ENCODE measurements at places on chromosomes 2 and 18. TPM values are rescaled to one million over a fixed set of nuclear protein-coding genes. Genes with fewer than 3 reads are reported as not detected.

GRCh38 chr2:143558665-143559064 is 429.4 kb downstream of the ARHGAP15 start:
- no peak for DNase-seq

DNA sequence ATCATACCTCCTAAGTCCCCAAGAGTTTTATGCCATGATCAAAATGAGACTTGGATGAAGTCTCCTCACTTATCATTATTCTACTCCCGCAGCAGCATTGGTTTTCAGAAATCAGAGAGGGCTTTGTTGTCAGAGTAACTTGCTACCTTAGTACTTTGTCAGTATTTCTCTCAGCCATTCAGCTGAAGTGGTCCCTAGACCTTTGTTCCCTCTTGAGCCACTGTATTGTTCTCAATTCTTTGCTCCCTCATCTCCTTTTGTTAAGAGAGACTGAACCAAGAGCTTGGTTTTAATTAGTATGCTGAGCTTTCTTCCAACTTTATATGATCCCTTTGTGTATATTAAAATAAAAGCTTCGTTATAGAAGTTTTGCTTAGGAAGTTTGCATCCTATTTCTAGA is 133.4 kb downstream of the DOCK10 start:
- DNase-seq: no peak

Gene MATN3
- total RNA-seq: not detected

GRCh38 chr2:11051280-11051679 is 104.0 kb upstream of the SLC66A3 start:
- DNase-seq: no peak

GRCh38 chr18:67194886-67195285 is 321.6 kb downstream of the DSEL start:
- no peak for DNase-seq

Gene UGT1A3
- total RNA-seq: not detected

- DNase-seq: no peak
Observed at GRCh38 chr2:1024981-1025380, 74.3 kb downstream of the SNTG2 start.

DNA sequence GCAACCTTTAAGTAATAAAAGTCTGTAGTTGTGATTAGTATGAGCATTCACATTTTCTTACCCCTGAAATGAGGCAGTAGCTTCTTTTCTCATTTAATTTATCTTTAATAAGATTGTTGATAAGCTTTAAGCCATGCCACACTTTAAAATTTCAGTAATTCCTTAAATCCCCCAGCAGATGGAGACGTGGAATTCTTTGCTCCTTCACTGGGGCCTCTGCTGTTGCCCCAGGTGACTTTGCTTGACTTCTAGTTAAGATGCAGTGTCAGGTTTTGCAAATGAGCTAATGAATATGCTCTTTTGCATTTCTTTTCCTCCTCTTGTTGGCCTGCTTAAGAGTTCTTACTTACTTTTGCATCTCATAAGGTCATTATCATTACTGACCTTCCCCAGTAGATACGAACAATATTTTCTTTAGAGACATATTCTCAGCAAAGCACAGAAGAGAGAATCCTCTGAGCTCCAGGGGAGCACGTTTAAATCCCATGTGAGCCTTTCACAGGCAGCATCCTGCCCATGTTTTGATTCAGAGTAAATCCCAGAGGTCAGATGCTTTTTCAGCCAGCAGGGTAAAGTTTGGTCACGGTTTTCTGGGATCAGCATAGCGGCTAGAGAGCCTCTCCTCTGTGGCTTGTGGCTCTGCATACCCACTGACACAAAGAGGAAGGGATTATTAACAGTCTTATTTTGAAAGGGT is 222.9 kb downstream of the PTPRM start:
- DNase-seq: no peak

DNA sequence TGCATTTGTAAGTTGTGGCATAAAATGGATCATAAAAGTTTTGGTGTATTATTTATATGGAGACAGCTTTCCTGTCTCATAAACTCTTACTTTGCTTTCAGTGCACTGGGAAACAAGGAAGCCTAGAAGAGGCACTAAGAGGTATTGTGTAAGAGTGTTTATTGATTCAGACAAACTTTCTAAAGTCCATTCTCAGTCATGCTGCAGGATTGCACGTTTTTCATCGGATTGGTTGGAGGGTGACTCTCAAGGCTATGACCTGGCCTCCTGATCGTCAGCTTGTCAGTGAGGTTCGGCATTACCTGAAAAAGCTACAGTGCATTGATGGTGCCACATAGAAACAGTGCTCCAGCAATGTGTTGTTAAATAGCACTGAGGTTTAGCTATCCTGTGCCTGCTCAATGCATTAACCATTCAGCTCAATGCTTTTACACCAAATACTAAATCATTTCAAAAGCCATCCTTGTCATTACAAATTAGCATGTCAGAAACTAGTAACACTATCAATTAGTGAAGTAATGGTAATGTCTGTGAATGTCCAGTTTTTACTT is 545.5 kb downstream of the CBLN2 start:
- no peak for DNase-seq

GRCh38 chr2:176650104-176650837 is 381.0 kb downstream of the MTX2 start:
- DNase-seq: no peak

DNA sequence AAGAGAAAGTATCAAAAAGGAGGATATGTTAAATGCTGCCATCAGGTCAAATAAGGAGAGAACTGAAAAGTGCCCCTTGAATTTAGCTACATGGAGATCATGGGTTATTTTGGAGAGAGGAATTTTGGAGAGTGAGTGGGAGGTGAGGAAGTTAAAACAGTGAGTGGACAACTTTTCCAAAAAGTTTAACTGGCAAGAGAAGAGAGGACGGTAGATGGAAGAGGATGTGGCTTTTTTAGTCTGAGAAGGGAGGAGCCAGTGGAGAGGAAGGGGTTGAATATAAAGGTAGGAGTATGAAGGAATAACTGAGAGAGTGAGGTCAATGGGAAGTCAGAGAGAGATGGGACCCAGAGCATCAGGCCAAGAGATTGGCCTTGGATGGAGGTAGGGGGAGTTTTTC is 62.5 kb upstream of the NFE2L2 start:
- no peak for DNase-seq

- no peak for DNase-seq
Observed at GRCh38 chr2:43766006-43766405, 7.8 kb upstream of the DYNC2LI1 start.

GRCh38 chr2:132419941-132420340 is 3.3 kb downstream of the GPR39 start:
- no peak for DNase-seq

DNA sequence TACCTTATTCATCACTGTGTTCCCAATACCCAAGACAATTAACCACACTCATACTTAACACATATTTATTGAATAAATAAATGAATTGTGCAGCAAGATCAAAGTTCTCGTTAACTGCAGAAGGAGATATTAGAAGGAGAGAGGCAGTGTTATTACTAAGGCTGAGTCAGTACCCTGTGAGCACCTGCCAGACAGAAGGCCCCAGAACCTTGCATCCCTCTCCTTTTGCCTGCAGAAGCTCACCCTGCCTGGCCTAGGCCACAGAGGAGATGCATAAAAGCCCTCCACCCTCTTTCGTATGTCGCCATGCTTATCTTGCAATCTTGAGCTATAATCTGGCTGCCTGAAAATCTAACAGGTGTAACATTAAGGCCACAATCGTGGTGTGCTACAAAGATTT is 20.5 kb upstream of the RNF149 start:
- DNase-seq: no peak

Gene WNT10A
- total RNA-seq: 6.1 TPM

GRCh38 chr2:143942486-143942885 is 577.4 kb downstream of the ZEB2 start:
- no peak for DNase-seq

DNA sequence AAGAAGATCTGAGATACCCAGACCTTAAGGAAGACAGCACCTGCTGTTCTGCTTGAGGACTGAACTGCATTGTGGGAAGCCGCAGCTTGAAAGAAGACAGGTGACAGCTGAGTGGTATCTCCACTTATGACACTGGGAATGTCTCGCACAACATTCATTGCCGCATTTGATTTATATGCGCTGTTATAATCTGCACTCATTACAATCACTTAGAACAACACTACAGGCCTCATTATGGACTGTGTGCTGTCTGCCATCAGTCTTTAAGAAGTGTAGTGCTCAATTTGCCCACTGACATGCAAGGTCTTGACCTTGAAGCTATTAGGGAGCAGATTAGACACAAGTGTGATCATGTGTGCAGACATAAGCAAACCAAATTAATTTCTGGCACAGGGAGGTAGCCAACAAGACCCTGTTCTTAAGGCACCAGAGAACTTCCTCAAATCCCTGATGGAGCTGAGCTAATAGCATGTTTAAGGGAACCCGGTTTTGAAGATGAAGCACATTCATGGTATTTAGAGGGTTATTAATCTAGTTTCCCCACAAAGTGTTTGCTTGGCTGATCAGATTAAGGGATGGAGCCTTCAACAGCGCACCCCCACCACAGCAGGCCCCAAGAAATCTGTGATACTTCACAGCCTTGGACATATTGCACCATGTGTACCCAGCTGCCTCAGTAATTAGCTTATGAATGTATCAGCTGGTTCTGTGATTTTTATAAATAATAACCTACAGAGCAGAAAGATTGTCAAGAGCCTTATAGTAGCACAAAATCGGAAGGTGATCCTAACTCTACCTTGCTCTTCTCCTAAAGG is 146.8 kb downstream of the SATB2 start:
- no peak for DNase-seq

DNA sequence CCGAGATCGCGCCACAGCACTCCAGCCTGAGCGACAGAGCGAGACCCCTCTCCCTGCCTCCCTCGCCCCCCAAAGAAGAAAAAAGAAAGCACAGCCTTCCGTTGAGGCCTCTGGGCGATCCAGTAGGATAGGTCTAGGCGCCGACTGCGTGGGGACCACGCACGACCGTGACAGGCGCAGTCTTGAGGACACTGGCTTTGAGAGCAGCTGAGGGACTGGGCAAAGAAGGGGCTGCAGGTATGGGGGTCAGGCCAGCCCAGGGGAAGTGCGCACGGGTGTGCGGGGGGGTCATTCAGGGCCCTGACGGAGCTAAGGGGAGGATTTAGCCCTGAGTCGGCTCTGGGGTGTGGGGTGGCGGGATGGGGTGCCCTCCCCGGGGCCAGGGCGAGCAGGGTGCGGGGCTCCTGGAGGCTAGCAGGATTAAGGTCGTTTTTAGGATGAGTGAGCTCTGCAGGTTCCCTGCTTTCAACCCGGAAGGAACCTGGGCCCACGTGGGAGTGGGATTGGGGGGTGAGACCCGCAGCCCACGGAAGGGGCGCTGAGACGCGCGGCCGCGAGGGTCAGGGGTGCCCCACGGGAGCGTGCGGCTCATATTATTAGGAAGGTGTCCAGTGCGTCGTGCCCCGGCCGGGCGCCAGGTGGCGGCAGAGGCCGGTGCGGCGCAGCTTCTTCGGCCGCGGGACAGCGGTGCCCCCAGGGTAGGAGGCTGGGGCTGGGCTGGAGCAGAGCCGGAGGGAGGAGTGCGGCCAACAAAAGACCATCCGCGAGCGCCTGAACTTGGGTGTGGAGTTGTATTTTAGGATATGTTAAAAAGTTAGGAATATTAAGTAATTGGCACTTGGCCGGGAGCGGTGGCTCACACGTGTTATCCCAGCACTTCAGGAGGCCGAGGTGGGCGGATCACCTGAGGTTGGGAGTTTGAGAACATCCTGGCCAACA is 20.5 kb upstream of the ZNF236 start:
- DNase-seq: peak; percentile 66

Gene IFIH1
- total RNA-seq: 39.1 TPM

DNA sequence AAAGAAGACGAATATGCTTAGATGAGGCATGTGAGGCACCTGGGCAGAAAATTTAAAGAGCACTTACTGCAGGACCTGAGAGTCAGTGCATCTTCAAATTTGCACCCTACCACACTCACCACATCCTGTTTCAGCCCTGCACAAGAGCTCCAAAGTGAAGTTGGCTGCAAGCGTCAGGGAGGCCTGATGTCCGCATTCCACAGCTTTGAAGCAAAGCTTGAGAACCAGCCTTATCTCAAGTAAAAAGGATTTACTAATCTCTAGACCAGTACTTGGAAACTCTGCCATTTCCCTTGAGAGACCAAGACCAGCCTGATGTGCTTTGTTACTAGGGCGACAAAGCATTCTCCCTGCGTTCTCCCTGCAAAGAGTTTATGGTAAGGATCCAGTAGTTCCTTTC is 3.4 kb upstream of the ASNSD1 start:
- DNase-seq: no peak

DNA sequence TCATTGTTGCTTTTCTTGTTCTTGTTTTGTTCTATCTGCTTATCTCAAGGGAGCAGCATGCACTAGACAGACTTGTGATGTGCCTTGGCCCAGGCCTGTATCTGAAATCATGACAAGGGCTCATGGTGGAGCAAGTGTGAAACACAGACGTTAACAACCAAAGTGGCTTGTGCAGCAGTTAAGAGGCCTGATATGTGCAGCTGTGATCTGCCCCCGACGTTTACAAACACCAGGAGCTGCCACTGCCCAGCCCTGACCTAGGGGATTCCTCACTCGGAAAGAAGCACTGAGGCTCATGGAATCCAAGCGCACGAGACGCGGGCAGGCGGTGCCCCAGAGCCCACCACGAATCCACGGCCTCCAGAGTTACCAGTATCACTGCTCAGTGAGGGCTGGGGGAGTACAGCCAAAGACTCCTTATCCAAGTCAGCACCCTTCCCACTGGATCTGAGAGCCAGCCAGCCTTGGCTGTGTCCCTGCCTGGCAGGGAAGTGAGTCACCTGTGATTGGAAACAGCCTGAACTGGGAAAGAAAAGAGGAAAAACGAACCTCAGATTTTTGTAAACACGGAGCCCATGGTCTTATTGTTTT is 62.3 kb upstream of the SNTG2 start:
- no peak for DNase-seq

Gene CKAP2L
- 22.5 TPM for total RNA-seq

DNA sequence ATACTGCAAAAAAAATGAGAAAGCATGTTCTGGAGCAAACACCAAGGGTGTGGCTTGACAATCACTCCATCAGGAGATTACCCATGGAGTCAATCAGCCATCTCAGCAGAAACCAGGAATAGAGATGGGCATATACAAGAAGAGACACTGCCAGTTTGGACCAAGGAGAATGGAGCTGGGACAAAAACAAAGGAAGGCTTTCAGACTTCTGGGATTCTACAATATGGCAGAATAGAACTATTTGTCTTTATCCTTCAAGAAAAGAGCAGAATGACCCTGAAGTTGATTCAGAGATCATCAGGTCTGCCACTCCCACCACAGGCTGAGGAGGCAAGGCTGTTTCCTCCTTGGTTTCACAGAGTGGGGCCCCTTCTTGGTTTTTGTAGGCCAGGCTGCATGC is 48.2 kb upstream of the KIF5C start:
- DNase-seq: no peak

Gene GALNT13
- not detected for total RNA-seq

Gene CCDC102B
- total RNA-seq: 2.5 TPM

Gene DYNAP
- not detected for total RNA-seq

Gene RPS27A
- total RNA-seq: 1,275 TPM

Gene INSIG2
- total RNA-seq: 25.9 TPM

Gene ANO7
- total RNA-seq: 5.3 TPM

Gene BBS5
- total RNA-seq: 2.0 TPM

Data from activated naive CD4-positive, alpha-beta T cell treated with anti-CD3 and anti-CD28 coated beads, Interleukin-2, amount 50 U/mL, for 72 hours (primary cell).